Breast epithelium (tissue), 4 donors: ENCODE measurements at places on chromosomes 5 and 9.

- no peak overlapping the region for H3K27ac ChIP-seq
- H3K4me3 ChIP-seq, result no peak overlapping the region
- H3K36me3 ChIP-seq, result no peaks in the 10 kb centered on the region
- H3K27me3 ChIP-seq, result peaks cover 13% of the 10 kb centered on the region
Measured at GRCh38 chr5:855771-856530, 5.2 kb upstream of the ZDHHC11 start.

- H3K36me3 ChIP-seq, result no peaks in the 10 kb centered on the region
- no peak overlapping the region for H3K4me3 ChIP-seq
- H3K27ac ChIP-seq, result no peak overlapping the region
- no peaks in the 10 kb centered on the region for H3K27me3 ChIP-seq
- no peak for DNase-seq
- H3K4me1 ChIP-seq, result no peaks in the 10 kb centered on the region
Measured at GRCh38 chr5:86542532-86542931, 75.2 kb upstream of the COX7C start.

- H3K4me3 ChIP-seq, result no peak overlapping the region
- H3K36me3 ChIP-seq, result no peaks in the 10 kb centered on the region
- H3K27me3 ChIP-seq, result no peaks in the 10 kb centered on the region
- peak overlapping the region; percentile 14 for H3K27ac ChIP-seq
- no peak for DNase-seq
- no peaks in the 10 kb centered on the region for H3K4me1 ChIP-seq
Measured at GRCh38 chr5:140111011-140111858, 2.7 kb upstream of the PURA start.

DNA sequence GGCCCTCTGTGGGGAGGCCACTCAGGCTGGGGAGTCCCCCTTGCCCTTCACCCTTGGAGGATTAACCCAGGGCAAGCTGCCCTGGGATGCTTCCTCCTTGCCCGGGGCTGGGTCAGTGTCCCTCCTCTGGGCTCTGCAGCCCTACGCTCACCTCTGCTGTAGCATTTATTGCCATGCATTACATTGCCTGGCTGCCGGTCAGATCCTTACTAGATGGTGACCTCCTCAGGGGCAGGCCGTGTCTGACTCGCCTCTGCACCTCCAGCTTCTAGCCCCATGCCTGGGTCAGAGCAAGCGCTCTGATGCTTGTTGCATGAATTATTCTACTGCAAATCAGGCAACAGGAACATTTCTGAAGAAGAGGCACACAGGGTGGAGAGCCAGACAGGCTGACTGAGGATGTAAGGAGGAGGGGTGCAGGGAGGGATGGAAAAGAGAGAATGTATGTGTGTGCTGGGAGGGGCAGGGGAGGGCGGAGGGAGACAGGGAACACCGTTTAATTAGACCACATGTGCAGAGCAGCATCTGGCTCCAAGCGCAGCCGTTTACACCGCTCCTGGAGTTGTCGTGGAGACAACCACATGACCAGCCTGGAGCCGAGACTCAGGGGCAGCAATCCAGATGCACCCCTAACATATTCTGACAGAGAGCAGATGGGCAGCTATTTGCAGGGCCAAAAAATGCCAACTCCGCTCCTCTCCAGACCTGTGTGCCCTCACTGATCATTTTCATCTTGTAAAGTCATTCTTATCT, 117.0 kb downstream of the CRB2 start:
- no peak overlapping the region for H3K4me3 ChIP-seq
- no peaks in the 10 kb centered on the region for H3K4me1 ChIP-seq
- no peaks in the 10 kb centered on the region for H3K27me3 ChIP-seq
- H3K27ac ChIP-seq, result no peak overlapping the region
- no peaks in the 10 kb centered on the region for H3K36me3 ChIP-seq
- no peak for DNase-seq

- no peak overlapping the region for H3K4me3 ChIP-seq
- no peaks in the 10 kb centered on the region for H3K4me1 ChIP-seq
- no peaks in the 10 kb centered on the region for H3K36me3 ChIP-seq
- DNase-seq, result no peak
Measured at GRCh38 chr5:73388306-73388684, 60.3 kb downstream of the FOXD1 start.

DNA sequence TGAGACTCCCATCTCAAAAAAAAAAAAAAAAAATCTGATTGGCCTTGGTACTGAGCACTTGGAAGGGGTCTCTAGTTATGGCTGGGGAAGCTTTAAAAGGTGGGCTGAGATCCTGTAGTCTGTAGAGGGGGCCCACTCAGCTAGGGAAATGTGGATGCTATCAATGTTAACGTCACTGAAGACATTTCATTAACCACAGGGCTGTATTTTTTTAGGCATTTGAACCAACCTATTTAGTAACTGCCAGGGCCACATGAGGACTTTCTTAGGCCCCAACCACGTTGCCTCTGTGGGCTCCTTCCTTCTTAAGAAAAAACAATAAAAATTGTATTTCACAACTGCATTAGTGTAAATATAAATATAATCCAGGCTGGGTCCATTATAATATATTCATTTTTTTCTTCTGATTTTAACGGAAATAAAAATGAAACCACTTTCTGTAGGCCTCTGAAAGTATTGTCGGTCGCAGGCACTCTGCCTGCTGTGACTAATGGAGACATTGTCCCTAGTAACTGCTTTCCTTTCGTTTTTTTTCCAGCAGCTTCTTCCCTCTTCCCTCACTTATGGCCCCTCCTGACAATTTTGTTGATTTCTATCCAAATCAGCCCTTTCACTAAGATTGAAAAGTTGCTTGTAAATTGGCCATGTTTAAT, 71.6 kb downstream of the GCNT1 start:
- H3K4me1 ChIP-seq, result no peaks in the 10 kb centered on the region
- H3K36me3 ChIP-seq, result no peaks in the 10 kb centered on the region
- H3K27ac ChIP-seq, result peak overlapping the region; percentile 60
- DNase-seq, result no peak

DNA sequence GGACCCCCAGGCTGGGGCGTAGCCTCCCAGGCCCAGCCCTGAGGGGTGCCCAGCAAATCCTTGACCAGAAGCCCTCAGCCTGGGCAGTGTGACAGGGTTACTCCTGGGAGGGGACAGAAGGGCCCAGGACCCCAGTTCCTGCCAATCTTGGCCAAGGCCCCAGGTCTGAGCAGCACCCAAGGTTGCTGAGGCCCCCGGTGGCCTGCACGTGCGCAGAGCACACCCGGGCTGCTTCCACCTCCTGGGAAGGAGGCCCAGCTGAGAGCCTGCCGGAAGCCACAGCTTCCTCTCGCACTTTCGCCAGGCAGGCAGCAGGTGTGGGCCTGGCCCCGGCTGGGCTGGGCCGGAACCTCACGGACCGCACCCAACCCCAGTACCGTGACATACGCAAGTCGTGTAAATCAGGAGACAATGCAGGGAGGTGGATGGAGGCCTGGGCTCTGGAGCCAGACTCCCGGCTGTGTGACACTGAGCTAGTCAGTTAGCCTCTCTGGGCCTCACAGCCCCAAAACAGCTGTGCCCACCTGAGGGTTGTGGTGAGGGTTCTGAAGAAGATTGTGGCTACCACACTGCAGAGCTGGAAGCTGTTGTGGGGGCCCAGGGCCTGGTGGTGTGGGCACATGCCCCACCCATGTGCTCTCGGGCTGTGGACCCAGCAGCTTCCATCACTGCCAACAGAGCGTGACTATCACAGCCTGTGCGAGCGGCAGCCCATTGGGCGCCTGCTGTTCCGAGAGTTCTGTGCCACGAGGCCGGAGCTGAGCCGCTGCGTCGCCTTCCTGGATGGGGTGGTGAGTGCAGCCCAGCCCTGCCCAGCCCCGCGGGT, 5.1 kb downstream of the GRK6 start:
- peaks cover 5% of the 10 kb centered on the region for H3K4me1 ChIP-seq
- peak overlapping the region; percentile 54 for H3K27ac ChIP-seq
- H3K4me3 ChIP-seq, result no peak overlapping the region
- H3K36me3 ChIP-seq, result no peaks in the 10 kb centered on the region

- no peaks in the 10 kb centered on the region for H3K36me3 ChIP-seq
- H3K4me1 ChIP-seq, result no peaks in the 10 kb centered on the region
- no peak overlapping the region for H3K4me3 ChIP-seq
- no peak for DNase-seq
- no peaks in the 10 kb centered on the region for H3K27me3 ChIP-seq
Measured at GRCh38 chr9:133973111-133973790, 18.9 kb downstream of the VAV2 start.

GRCh38 chr5:126274076-126274762, 149.0 kb upstream of the GRAMD2B start:
- no peak overlapping the region for H3K27ac ChIP-seq
- H3K36me3 ChIP-seq, result no peaks in the 10 kb centered on the region
- H3K4me3 ChIP-seq, result no peak overlapping the region
- no peaks in the 10 kb centered on the region for H3K27me3 ChIP-seq

- H3K4me3 ChIP-seq, result no peak overlapping the region
- no peaks in the 10 kb centered on the region for H3K36me3 ChIP-seq
- H3K27me3 ChIP-seq, result no peaks in the 10 kb centered on the region
- no peak overlapping the region for H3K27ac ChIP-seq
Measured at GRCh38 chr5:146428658-146429057, 18.5 kb upstream of the TCERG1 start.

DNA sequence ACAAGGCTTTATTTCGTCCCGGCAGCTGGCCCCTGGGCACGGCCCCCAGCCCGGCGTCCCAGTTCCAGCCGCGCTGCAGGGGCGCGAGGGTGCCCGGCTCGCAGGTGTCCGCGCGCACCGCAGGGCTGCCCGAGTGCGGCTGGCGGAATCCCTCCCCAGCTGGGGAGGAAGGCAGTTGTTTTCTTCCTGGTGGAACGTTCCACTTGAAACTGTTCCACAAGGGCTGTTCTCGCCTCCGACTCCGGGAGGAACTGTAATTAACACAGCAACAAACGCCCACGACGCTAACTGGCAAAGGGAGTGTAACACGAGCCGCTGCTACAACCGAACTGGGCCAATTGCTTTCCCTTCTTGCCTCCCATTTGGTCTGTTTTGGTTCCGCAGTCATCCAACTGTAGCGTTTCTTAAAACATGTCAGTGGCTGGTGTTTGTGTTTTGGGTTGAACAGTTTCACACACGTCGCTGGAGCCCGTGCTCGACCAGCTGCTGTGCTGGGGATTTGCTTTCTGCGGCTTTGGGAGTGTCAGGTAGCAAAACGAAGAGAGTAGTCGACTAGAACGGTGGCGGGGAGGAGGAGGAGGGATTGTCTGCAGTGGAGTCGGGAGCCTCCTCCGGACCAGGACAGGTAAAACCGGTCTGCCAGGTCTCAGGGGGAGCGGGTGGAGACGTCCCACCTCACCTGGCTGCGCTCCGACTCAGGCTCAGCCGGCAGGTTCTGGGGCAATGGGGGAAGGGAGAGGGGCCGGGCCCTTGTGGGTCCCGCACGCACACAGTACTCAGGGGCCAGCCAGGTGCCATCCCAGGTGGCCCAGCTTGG, 131.6 kb upstream of the NIPBL start:
- no peaks in the 10 kb centered on the region for H3K27me3 ChIP-seq
- H3K27ac ChIP-seq, result peak overlapping the region; percentile 89
- no peaks in the 10 kb centered on the region for H3K36me3 ChIP-seq
- no peaks in the 10 kb centered on the region for H3K4me1 ChIP-seq
- peak overlapping the region; percentile 70 for H3K4me3 ChIP-seq

- no peaks in the 10 kb centered on the region for H3K36me3 ChIP-seq
- H3K4me1 ChIP-seq, result no peaks in the 10 kb centered on the region
- no peak for DNase-seq
- H3K4me3 ChIP-seq, result no peak overlapping the region
- H3K27ac ChIP-seq, result no peak overlapping the region
Measured at GRCh38 chr5:164593982-164594381, 1088.6 kb downstream of the MAT2B start.

GRCh38 chr9:132447902-132448301, 37.9 kb downstream of the CFAP77 start:
- H3K4me1 ChIP-seq, result no peaks in the 10 kb centered on the region
- no peak overlapping the region for H3K4me3 ChIP-seq
- peaks cover 11% of the 10 kb centered on the region for H3K27me3 ChIP-seq
- no peaks in the 10 kb centered on the region for H3K36me3 ChIP-seq

GRCh38 chr9:136711751-136712689, at the start of gene DIPK1B:
DIPK1B (plus strand) TSS chr9:136712572; CDS start chr9:136712666, 94 bp downstream.
- peak within 1 kb of the TSS; percentile 7 for H3K27ac ChIP-seq
- no peak for DNase-seq
- no peaks in the 10 kb centered on the region for H3K27me3 ChIP-seq
- H3K4me3 ChIP-seq, result peak within 1 kb of the TSS; percentile 65

DNA sequence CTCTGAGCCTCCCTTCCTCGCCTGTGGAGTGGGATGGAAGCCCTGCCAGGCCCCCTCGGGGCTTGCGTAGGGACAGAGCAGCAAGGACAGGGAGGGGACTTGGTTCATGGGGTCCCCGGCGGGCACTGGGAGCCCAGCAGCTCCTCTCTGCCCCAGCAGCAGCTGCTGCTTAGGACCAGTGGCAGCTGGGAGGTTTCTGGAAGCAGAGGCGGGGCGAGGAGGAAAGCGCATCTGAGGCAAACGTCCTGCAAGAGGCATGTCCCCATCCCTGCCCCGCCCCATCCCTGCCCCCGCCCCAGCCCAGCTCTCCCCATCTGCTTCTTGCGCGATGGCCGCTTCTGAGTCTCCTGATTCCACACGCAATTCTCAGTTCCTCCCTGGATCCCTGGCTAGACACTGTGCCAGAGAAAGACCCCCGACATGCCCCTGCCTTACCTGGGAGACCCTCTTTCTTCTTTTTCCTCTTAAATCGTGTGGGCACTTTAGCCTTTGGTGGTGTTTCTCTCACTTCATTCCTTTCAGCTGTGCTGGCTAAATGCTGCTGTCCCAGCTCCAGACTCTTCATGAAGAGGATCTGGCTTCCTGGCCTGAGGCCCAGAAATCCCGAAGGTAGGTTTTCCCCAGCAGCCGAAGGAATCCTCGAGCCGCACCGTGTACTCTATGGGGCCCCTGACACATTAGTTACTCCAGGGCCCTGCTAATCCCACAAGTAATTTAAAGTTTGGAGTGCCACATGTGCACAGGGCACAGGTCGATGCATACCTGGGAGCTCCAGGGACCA, 4.4 kb upstream of the OR2S2 start:
- no peak for DNase-seq
- H3K27ac ChIP-seq, result peak overlapping the region; percentile 55
- H3K27me3 ChIP-seq, result no peaks in the 10 kb centered on the region
- no peaks in the 10 kb centered on the region for H3K4me1 ChIP-seq

DNA sequence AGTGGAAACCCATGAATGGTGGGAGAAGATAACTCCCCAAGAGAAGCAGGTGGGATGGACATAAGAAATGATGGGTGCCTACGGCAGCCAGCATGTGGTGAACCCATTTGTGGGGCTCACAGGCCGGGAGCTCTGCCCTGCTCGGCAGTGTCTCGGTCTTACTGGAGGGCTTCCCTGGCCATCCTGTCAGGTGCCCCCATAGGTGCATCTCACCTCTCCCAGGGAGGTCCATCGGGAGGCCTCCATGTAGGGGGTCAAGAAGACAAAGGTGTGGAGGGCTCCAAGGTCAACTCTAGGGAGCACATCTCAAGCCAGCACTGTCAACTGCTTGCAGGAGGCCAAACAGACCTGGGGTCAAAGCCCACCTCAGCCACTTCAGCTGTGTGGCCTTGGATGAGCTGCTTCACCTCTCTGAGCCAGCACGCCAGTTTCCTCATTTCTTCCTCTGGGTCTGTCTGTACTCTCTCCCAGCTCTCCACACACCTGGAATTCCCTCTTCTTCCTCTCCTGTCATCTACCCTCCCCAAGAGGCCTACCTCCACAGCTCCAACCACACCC, 10.5 kb upstream of the ADGRD2 start:
- no peaks in the 10 kb centered on the region for H3K4me1 ChIP-seq
- H3K4me3 ChIP-seq, result no peak overlapping the region
- no peaks in the 10 kb centered on the region for H3K36me3 ChIP-seq
- no peak for DNase-seq
- H3K27me3 ChIP-seq, result no peaks in the 10 kb centered on the region

- H3K36me3 ChIP-seq, result no peaks in the 10 kb centered on the region
- DNase-seq, result no peak
- no peak overlapping the region for H3K4me3 ChIP-seq
Measured at GRCh38 chr5:127400946-127401670, 110.5 kb downstream of the MEGF10 start.

- no peak for DNase-seq
- H3K4me3 ChIP-seq, result no peak overlapping the region
- H3K27me3 ChIP-seq, result no peaks in the 10 kb centered on the region
Measured at GRCh38 chr5:123808461-123809380, 296.7 kb downstream of the CSNK1G3 start.
